ENCODE measurements at places on chromosomes 16 and 17.
A peak's percentile ranks its signal among the peaks of the same experiment; 100 is the strongest.

DNA sequence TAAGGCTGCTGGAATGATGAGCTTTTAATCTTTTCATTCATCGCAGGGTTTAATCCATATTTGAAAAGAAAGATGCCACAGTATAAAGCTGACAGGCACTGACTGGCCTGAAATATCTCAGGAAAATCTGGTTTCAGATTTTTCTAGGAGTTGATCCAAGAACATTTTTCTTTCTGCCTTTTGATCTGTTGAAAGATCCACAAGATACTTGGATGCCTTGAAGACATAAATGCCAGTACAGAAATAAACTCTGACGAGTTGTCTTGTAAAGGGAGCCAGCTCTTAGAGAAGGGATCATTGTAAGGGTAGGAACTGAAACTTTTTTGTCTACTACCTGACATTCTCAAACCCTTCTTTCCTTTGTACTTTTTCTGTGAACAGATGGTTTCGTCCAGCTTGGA is 25.4 kb upstream of the KRT20 start:
- DNase-seq = no peak

- no peak for DNase-seq
Measured at GRCh38 chr17:43860927-43861622, 14.1 kb downstream of the CD300LG start.

- DNase-seq = no peak
Measured at GRCh38 chr16:15498427-15499175, 64.2 kb downstream of the BMERB1 start.

DNA sequence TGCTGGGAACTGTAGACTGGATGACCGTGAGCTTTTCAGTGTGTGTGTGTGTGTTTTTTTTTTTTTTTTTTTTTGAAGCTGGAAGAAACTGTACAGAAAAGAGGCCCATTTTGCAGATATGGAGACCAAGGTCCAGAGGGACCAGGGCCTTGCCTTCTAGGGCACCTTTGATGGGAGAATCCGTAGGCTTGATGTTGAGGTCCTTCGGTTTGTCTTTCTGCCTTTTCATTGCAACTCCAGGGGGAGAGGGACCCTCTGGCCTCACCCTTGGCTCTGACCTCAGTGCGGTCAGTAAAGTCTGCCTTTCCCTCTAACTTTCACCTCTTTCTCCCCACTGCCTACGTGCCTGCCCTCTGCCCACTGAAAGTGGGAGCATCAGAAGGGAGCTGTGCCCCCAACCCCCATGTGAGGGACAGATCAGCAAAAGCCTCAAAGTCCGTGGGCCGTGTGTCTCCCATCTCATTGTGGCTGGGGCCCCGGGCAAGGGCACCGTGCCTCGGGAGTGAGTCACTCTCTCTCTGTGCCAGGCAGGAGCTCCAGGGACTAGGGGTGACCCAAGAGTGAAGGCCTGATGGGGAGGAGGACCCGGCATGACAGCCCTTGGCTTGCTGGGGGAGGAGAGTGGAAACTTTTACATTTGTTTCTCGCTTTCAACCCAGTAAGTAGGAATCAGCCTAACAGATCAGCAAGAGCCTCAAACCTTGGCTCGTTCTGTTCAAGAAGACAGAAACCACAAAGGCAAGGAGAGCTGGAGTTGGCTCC is 123.6 kb downstream of the CMIP start:
- DNase-seq = no peak

GRCh38 chr17:79050551-79050950 is 24.1 kb upstream of the ENGASE start:
- DNase-seq = no peak

GRCh38 chr17:8430966-8431365 is 4.7 kb upstream of the NDEL1 start:
- DNase-seq = no peak

DNA sequence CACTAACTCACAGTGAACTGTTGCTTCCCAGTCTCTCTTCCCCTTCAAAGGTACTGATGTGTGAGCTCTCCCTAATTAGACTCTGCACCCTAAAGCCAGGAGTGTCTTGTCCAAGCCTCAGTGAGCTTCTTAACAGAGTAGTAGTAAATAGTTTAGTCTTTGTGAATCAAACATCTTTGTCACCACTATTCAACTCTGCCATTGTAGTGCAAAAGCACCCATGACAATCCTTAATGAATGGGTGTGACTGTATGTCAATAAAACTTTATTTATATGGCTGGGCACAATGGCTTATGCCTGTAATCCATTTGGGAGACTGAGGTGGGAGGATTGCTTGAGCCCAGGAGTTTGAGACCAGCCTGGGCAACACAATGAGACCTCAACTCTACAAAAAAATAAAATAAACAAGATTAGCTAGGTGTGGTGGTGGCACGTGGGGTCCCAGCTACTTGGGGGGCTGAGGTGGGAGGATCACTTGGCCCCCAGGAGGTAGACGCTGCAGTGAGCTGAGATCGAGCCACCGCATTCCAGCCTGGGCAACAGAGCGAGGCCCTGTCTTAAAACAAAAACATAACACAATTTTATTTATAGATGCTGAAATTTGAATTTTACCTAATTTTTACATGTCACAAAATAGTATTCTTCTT is 45.5 kb upstream of the TNRC6A start:
- no peak for DNase-seq

DNA sequence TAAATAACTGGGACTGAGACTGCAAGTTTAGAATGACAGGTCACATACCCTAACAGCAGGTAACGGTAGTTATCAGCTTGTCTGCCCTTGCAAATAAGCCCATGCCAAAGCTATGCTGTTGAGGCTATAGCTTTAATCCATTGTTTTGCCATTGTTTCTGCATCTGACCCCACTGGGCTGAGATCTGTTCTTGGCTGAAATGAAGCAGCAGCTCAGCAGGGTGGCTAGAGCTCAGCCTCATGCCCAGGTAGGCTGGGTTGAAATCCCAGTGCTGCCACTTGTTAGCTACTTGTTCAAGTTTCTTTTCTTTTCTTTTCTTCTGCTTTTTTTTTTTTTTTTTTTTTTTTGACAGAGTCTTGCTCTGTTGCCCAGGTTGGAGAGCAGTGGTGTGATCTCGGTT is 40.1 kb downstream of the NKD1 start:
- no peak for DNase-seq

DNA sequence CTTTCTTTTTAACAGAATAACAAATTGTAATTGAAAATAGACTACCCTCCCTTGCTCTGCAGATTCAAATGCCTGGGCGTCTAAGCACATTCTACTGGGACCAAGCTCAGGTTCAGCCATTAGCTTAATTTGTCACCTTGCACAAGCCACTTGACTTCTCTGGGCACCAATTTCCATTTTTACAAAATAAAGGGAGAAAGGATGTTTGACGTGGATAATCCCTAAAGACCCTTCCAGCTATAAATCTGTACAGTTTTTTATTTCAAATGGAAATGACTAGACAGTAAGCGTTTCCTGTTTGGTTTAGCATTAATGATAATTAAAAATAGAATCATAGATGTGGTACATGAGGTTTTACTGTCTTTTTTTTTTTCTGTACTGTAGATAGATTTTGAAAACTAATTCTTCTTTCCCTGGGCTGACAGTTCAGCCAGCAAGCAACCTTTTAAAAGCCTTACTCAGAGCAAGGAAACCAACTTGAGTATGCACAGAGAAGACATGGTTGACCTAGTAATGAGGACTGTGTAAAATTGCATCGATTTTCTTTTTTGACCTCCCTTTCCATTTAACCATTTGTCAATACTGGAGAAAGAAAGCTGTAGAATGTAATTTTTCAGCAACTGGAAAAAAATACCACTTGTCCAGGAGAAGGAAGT is 1329.5 kb upstream of the CDH8 start:
- no peak for DNase-seq

DNA sequence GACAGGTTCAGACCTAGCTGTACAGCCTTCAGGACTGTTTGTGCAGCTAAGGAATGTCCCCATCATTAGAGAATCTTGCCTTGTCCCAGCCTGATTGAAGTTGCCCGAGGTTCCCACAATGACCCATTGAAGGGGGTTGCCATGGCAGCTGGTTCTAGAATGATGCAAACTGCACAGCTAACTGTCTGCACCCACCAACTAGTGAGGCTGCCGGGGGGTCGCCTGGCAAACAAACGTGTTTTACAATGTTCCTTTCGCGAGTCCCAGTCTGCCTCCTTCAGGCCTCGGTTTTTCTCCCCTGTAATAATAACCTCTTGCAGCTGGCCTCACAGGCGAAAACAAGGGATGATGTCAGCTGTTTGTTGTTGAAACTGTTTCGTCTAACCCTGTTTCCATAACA is 5.5 kb downstream of the C16orf96 start:
- DNase-seq = no peak

DNA sequence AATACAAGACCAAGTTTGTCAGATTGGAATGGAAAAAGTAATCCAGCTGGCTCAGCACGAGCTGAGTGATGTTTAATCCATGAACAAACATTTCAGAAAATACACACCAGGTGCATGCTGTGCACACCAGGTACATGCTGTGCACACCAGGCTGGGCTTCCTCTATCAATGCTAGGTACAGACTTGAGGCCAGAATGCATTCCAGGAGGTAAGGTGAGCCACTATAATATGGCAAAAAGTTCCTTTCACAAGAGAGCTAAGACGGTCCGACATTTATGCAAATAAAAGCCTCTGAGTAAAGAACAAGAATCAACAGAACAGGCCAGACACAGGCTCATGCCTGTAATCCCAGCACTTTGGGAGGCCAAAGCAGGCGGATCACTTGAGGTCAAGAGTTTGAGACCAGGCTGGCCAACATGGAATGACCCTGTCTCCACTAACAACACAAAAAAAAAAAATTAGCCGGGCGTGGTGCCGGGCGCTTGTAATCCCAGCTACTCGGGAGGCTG is 128.2 kb downstream of the ZNF778 start:
- no peak for DNase-seq

- no peak for DNase-seq
Measured at GRCh38 chr17:29777663-29778062, 152.4 kb downstream of the SSH2 start.

GRCh38 chr16:8530752-8531384 is 59.4 kb downstream of the TMEM114 start:
- peak; percentile 14 for DNase-seq

DNA sequence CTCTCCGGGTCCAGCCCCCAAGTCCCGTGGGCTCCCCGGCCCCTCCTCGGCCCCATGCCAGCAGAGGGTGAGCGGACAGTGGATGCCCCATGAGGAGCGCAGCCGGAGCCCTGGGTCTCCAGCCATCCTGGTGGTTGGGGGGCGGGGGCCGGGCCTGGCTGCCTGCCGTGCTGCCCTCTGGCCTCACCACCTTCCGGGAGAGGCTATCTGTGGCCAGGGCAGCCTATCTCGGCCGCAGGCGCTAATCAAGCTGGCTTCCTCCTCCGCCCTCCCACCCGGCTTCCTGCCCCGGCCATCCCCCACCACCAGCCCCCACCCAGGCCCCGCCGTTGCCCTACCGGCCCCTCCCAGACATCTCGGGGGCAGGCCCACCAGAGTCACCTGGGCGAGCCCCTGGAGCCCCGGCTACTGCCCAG is 46.8 kb downstream of the ZFPM1 start:
- DNase-seq = no peak

DNA sequence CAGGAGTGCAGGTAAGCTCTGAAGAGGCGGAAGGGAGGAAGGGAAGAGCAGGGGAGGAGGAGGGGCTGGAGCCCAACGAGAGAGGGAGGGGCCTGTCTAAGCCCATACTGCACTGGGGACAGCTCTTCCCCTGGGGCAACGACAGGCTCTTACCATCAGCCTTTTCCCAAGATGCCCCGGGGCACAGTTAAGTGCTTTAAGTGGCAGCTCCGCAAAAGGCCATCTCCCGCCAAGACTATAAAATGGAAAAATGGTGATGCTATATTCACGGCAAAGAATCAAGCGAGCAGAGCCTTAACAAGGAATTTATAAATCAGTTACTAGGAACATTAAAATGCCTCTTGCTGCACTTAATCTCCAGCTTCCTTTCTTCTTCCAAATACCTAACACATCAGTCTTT is 110.2 kb upstream of the NLRP1 start:
- peak; percentile 22 for DNase-seq

DNA sequence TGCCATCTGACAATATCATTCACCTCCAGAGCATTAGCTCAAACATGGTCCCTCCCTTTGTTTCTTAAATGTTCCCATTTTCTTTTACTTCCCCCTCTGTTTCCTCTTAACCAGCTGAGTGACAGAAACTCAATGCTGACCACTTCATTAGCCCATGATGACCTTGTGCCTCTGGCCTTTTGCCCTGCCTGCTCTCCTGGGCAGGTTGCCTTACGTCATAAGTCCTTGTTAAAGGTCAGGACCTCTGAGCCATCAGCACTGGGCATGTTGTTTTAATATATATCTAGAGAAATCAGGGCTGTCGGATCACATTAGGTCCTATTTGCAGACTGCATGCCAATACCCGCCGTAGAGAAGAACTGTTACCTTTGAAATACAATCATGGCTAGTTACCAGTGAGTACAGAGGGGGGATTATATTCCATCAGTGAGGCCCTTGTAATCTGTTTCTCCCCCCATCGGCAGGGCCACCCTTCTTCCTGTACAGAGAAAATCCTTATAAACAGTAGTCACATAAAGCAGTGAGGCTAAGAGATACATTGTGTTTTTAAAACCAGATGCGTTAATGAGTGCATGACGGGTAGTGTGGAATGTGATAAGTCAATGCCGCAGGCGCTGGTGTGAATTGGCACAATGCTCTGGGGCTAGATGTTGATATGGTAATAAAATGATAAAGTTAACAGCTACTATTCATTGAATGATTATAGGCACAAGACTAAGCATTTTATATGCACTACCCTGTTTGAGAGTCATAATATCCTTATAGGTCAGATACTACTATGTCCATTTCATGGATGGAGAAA is 94.3 kb upstream of the ZFHX3 start:
- no peak for DNase-seq

GRCh38 chr17:56891751-56892150 is 22.1 kb downstream of the TRIM25 start:
- no peak for DNase-seq

GRCh38 chr17:2101448-2102257 is 46.8 kb downstream of the HIC1 start:
- DNase-seq = no peak

DNA sequence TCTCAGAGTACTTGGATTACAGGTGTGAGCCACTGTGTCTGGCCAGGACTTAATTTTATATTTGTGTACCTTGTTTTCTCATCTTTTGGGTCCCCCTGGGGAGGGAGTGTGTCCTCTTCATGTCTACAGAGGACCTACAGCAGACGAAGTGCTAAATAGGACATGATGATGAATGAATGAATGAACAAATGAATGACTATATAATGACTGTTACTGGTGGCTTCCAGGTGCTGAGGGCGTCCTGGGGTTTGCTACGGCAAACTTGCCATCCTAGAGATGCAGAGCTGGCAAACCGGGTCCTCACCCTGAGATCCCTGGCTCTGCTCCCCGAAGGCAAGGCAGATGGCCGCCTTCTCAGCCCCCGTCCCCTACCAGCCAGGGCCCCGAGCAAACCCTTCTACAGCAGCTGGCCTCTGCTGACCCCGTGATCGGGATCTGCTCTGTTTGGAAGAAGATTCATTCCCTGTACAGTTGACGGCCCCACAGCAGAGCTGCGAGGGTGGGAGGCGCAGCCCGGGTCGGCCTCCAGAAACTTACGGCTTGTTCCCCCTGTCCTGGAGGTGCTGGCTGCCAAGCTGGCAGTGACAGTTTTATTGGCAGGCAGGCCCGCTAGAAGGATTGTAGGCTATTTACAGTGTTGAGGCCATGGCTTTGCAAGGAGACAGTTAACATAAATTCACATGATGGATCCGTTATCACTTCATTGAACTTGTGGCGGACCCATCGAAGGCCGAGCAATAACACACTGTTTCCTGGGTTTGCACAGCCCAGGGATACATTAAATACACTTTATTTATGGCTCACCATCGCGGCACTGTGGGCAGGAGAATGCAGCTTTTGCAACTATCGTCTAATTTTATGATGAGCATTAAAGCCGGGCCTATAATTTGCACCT is 197.7 kb upstream of the GSE1 start:
- DNase-seq = no peak

- no peak for DNase-seq
Measured at GRCh38 chr16:8293413-8293812, 296.9 kb downstream of the TMEM114 start.
